ENCODE measurements at places on chromosomes 11 and 22.

- no peak for DNase-seq
Observed at GRCh38 chr11:29452146-29452545, 564.7 kb downstream of the KCNA4 start.

DNA sequence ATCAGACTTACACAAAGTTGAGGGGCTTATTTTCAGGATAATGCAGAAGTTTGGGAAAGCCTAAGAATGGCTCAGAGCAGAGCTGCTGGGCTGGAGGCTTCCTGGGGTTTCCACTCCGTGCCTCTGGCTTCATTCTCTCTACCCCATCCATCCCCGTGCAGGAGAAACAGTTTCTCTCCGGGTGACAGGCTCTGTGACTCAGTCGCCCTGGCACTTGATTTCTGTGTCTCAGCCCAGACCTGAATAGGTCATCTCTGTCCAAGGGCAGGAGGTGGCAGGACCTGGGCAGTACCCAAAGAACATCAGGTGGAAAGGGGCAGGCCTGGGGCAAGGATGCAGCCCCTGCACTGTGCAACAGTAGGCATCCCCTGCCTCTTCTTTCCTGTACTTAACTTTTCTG, 38.4 kb upstream of the RTL6 start:
- no peak for DNase-seq

GRCh38 chr11:20353829-20354434, 9.6 kb upstream of the HTATIP2 start:
- DNase-seq, result peak; percentile 19

GRCh38 chr11:70301721-70302418, 31.4 kb downstream of the PPFIA1 start:
- no peak for DNase-seq

- no peak for DNase-seq
Observed at GRCh38 chr22:42194953-42195352, 64.3 kb upstream of the CYP2D6 start.

- DNase-seq, result no peak
Observed at GRCh38 chr11:46472662-46472994, 81.1 kb upstream of the CHRM4 start.

DNA sequence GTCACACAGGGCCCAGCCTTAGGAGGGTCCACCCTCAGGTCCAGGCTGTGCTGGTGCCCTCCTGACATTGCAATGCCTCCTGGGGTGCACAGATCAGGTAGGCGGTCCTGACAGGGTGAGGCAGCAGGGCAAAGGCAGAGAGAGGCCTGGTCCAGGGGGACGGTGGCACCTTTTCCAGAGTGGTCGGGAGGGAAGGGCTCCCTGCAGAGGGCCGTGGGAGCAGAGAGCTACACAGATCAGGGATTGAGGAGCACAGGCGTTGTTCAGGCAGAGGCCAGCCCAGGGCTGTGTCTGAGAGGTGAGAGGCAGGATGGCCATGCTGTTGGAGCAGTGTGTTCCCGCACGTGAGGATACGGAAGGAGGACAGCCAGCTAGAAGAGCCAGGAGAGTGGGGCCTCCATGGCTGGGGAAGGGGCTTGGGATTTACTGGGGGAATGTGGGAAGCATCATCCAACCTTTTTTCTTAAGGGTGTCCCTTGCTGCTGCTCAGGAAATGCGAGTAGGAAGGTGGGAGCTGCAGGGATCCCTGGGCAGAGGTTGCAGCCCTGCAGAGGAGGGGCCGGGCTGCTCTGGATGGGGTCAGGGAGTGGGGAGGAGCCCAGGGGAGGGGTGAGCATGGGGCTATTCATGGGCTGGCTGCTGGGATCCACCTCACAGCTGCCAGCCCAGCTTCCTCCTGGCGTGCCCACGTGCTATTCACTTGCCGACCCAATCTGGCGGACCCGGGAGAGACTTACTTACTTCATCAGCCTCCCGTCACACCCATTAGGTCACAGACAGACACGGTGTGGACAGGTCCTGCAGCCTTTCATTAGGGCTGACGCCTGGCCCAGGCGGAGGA, 1516.4 kb downstream of the TBC1D22A start:
- no peak for DNase-seq

DNA sequence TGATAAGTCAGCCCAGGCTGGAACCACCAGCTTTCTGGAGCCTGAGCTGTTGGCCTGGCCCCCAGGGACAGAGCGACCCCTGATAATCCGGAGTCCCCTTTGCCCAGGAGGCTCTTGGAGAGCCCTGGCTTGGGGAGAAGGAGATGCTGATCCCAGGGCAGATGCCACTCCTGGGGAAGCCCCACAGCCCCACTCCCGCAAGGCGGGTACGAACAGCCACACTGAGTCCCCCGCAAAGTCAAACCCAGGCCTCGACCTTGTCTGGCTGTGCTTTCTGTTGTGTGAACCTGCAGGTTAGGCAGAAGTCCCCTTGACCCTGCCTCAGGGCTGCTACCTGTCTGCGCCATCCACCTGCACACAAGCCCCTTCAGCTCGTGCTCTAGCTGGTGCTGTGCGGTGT, 108.0 kb downstream of the KCNQ1OT1 start:
- no peak for DNase-seq

DNA sequence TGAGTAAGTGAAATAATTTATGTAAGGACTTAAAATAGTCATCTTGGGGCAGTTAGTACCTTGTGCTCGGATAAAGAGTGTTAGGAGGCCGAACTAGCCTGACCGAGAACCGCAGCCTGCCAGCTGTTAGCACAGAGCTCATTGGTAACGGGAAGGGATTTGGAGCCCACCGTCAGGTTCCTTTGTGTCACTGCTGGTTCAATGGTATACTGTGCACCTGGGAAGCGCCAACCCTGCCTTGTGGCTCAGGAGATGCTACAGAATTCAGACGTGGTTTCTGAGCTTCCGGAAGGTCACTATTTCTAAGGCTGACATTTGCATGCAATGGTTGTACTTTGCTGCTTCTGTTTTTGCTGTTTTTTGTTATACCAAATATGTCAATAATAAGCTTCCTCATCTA, 403.5 kb downstream of the CADM1 start:
- DNase-seq, result no peak

DNA sequence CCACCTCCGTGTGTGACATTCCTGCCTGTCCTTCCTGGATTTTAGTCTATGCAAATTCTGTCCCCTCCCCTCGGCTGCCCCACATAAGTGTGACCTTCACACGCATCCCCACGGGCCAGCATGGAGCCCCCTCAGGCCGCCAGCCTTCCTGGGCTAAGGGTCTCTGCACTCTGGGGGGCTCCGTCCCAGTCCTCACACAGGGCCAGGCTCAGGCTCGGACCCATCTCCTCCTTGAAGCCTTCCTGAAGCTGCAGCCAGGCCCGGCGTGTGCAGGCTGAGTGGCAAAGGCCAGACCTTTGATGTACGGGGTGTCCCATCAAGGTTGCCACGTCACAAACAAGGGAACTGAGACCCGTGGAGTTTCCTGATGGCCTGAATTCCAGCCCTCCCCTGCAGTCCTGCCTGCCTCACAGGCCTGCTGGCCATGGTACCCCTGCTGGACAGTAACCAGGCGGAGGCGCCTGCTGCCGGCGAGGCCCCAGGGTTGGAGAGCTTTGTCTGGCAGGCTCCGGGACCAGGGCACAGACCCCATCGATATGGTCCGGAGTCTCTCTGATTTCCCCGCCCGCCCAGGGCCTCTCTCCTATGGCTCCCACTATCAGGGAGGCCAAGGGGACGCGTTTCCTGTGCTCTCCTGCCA, 791.7 kb downstream of the BRD1 start:
- DNase-seq, result no peak

GRCh38 chr11:1199751-1200610, 22.9 kb upstream of the MUC5B start:
- no peak for DNase-seq

GRCh38 chr11:67463680-67464410, 5.2 kb downstream of the TMEM134 start:
- no peak for DNase-seq

GRCh38 chr11:119254239-119254638, 48.1 kb downstream of the CBL start:
- DNase-seq, result no peak

- DNase-seq, result no peak
Observed at GRCh38 chr22:19430890-19431541, 517 bp downstream of the HIRA start.

- DNase-seq, result no peak
Observed at GRCh38 chr11:113595810-113596594, 110.1 kb downstream of the TMPRSS5 start.

GRCh38 chr11:12126344-12127019, 16.1 kb downstream of the MICAL2 start:
- no peak for DNase-seq

DNA sequence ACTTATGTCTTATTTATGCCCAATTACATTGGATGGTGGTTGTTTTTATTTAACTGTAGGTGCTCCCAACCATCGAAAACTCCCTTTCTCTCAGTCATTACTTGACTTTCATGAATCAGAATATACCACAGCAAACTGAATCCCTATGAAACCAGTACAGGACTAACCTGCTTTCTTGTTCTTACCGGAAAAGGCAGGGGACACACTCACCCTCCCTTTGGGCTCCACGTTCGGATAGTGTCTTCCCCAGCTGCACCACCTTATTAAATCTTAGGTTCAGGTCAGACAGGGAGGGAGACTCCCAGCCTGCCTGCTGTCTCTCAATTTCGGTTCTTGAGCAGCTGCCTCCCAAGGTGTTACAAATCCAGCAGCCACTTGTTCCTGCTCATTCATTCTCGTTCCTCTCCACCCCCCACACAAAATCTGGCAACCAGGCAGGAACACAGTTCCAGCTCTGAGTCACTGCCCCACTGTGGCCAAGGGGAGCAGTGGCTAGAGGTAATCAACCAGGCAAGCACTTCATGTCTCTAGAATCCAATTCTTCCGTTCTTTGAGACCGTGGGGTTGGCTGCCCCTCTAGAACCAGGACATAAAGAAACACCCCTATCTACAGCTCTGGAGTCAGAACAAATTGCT, 133.0 kb downstream of the PLEKHA7 start:
- DNase-seq, result no peak

GRCh38 chr11:61028135-61028729, 56.8 kb downstream of the CD6 start:
- no peak for DNase-seq

GRCh38 chr22:46289244-46289891, 7.3 kb upstream of the GTSE1 start:
- DNase-seq, result no peak

- DNase-seq, result no peak
Observed at GRCh38 chr11:128796270-128796669, 70.8 kb downstream of the KCNJ1 start.

DNA sequence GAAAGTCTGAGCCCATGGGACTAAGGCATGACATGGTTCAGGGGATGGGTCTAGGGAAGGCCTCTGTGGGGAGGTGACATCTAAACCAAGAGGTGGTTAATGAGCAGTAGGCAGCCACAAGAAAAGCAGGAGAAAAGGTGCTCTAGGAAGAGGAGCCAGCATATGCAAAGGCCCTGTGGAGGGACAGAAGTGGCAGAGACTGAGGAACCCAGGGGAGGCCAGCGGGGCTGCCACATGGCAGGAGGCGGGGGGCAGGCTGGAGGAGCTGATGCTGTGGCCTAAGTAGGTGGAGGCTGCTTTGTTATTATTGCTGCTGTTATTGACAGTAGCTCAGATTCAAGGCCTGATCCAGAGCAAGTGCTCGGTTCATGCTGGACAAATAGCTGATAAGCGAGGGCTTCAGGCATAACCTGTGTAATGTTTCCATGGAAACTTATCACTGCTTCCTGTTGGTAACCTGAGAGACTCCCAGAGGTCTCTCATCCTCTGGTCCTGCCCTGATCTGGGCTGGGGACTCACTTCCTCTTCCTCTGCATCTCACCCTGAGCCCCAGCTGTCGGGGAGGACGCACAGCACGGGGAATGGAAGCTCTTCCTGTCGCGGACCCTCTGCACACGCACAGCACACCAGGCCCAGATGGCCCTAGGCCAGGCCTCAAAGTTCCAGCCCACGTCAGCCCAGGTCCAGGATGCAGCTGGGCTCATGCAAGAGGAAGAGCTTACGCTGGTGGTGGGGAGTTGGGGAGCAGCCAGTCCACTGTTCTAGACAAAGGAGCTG, 75.2 kb upstream of the TP53I11 start:
- DNase-seq, result no peak

GRCh38 chr11:107864591-107864990, 6.0 kb upstream of the SLC35F2 start:
- no peak for DNase-seq

DNA sequence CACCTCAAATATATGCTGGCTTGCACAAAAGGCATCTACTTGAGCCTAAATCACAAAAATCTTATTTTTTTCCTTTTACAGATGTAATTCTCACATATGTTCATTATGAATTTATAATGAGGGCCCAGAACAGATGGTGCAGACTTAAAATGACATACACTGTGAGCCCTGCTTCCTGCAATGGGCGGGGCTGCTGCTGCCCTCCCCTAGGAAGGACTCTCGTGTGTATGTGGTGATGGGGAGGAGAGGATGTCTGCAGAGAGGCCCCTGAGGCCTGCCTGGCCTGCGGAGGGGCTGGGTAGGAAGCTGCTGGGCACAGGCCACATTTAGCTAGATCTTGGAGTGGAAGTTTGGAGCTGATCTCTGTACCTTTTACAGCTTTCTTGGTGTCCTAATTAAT, 233.4 kb upstream of the KIRREL3 start:
- DNase-seq, result no peak

Data from NCI-H187 treated with DMSO at 0.1 percent for 48 hours (cell line).